PC-3 (cell line): ENCODE measurements at places on chromosomes 6 and 20.

GRCh38 chr6:5104667-5105066 is 19.5 kb downstream of the PPP1R3G start:
- DNase-seq: no peak

- peak; percentile 79 for DNase-seq
Measured at GRCh38 chr6:166726201-166726600, 99.2 kb upstream of the RPS6KA2 start.

GRCh38 chr6:150417899-150418826 is 49.4 kb downstream of the IYD start:
- peak; percentile 86 for DNase-seq

DNA sequence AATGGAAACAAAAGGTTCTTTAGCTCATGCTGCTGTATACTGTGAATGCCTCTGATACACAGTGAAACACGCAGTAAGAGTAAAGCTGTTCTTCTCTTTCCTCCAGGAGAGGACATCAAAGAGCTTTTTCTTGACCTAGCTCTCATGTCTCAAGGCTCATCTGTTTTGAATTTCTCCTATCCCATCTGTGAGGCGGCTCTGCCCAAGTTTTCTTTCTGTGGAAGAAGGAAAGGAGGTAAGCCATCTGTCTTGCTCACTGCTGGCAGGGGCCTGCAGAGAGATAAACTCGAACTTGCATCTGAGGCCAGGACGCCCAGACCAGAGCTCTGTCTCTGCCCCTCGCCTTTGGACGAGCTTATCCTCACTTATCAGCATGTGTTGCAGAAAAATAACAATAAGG is 37.7 kb downstream of the LY86 start:
- no peak for DNase-seq

GRCh38 chr6:83442752-83443151 is 11.9 kb upstream of the ME1 start:
- no peak for DNase-seq

DNA sequence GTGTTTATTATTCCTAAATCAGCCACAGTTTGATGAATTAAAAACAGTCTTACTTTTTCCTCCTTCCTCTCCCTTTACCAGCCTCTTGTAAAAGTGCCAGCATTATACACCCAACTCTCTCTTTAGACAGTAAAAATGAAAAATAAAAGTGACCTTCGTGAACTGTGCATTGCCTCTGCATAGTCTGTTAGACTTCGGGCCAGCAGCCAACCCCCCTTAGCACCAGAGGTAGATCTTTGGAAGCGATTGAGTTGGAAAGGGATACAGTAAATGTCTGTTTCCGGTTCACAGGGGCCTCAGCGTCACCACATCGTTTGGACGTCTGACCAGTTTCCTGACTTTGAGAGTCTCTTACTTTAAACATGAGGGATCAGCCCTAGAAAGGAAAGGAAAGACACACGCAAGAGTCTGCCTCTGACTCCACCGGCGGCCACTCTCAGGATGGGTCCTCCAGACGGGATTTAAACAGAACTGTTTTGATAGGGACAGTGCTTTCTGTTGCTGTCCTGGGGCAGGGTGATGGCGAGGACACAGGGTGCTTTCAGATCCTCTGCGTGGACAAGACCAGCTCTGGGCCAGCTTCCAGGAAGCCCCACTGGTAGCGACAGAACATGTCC is 206.6 kb upstream of the PREP start:
- DNase-seq: peak; percentile 71

GRCh38 chr6:39760226-39760952 is 31.8 kb upstream of the DAAM2 start:
- DNase-seq: no peak

- DNase-seq: no peak
Measured at GRCh38 chr6:166105341-166106075, 62.1 kb downstream of the TBXT start.

GRCh38 chr6:165886169-165886568 is 223.1 kb upstream of the PDE10A start:
- DNase-seq: no peak

GRCh38 chr6:123875784-123876183 is 72.1 kb downstream of the NKAIN2 start:
- no peak for DNase-seq

- no peak for DNase-seq
Measured at GRCh38 chr6:158566207-158566818, 6.4 kb downstream of the TMEM181 start.

DNA sequence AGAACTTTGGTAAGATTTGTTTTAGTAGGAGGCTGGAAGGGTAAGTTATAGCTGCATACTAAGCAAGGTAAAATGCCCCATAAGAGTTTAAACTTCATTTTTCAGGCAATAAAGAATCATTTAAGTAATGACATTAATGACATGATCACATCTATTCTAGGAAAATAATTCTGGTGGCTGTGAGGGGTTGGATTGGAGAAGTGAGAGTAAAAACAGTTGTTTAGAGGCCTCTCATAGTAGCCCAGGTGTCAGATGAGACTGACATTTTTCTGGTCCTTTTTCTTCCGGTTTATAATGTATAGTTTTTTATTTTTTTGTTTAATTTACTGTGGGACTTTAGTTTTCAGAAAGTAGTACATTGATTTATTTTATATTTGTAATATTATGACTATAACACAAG is 40.8 kb downstream of the ITCH start:
- no peak for DNase-seq

- no peak for DNase-seq
Measured at GRCh38 chr20:5789827-5790226, 39.6 kb downstream of the SHLD1 start.

- DNase-seq: no peak
Measured at GRCh38 chr20:51187261-51187660, 164.4 kb upstream of the KCNG1 start.

DNA sequence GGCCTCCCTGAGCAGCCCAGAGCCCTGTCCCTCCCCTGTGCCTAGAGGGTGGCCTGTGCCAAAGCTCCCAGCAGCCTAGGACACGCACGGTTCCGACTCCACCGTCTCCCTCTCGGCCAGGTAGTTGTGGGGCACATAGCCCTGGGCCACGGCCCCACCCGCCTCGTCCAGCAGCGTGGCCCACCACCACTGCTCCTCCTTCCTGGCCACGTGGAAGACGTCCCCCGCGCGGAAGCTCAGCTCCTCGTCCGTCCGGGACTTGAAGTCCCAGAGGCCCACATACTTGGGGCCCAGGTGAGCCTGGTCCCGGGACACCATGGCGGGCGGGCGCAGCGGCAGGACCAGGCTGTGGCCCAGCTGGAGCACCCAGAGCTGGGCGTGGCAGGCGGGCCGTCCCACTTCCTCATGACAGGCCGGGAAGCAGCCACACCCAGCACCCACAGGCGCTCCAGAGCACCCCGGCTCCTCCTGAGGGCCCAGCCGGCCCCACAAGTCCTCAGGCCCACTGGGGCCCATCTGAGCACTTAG is at the start of gene PTK6:
Gene PTK6, minus strand, starts transcription at position 380 of the 528 bp plus-strand sequence. Its CDS starts 62 bp downstream, at position 318.
- DNase-seq: peak; percentile 75

- no peak for DNase-seq
Measured at GRCh38 chr6:138432063-138432356, 28.0 kb downstream of the HEBP2 start.

GRCh38 chr6:113654396-113654795 is 202.7 kb upstream of the MARCKS start:
- peak; percentile 91 for DNase-seq

DNA sequence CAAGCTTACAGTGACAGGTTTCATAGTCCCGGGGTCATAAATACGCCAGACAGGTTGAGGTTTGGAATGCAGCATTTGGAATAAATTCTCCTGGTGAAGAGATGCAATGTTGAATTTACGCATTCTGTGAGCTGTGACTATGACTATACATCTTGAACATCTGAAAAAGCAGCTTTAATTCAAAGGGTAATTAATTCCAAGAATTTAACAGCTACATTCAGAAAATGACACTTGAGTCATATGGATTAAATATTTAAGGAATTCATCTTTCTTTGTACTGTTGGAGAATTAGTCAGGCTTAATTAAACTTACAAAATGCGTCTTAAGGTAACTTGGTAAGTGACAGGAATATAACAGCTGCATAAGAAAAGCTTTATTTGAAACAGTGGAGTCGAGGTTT is 74.7 kb downstream of the ESR1 start:
- DNase-seq: no peak

DNA sequence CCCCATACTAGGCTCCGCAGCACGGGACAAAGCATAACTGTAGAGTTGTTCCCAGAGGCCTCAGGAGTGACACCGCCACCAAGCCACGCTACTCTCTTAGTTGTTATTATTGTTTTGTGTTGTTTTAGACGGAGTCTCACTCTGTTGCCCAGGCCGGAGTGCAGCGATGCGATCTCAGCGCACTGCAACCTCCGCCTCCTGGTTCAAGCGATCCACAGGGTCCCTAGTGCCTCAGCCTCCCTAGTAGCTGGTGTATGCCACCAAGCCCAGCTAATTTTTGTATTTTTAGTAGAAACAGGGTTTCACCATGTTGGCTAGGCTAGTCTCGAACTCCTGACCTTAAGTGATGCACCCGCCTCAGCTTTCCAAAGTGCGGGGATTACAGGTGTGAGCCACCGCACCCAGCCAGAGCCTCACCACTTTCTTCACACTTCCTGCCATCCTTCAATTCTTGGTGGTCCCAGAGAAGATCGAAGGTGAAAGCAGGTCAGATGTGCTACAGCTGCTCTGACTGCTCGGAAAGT is 11.8 kb downstream of the RPL7L1 start:
- DNase-seq: no peak

DNA sequence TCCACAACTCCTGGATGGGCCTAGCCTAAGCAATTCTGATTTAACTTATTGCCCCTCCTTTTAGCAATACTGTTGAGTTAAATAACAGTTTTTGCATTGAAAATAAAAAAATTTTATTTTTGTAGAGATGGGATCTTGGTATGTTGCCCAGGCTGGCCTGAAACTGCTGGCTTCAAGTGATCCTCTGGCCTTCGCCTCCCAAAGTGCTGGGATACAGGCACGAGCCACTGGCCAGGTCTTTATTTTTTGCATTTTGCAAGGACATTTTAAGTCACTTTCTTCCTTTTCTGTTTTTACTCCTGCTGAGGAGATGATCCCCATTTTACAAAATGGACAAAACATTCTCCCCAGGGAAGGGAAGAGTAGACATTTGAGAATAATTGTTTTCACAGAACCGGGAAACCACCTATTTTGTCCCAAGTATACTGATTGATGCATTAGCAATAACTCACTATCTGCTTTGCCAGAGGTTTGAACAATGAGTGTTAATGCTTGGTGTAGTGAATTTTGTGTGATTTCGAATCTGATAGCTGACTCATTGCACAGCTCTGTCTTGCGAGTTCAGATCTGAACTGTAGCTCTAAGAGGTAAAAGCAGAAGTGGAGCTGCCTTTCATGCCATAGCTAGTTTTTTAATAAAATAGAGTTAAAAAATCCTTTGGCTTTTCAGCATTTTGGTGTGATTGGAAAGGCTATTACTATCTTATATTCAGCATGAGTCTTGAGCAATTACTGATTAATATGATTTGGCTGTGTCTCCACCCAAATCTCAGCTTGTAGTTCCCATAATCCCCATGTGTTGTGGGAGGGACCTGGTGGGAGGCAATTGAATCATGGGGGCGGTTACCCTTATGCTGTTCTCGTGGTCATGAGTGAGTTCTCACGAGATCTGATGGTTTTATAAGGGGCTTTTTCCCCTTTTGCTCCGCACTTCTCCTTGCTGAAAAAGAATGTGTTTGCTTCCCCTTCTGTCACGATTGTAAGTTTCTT is 20.9 kb downstream of the IGF2R start:
- DNase-seq: peak; percentile 26

DNA sequence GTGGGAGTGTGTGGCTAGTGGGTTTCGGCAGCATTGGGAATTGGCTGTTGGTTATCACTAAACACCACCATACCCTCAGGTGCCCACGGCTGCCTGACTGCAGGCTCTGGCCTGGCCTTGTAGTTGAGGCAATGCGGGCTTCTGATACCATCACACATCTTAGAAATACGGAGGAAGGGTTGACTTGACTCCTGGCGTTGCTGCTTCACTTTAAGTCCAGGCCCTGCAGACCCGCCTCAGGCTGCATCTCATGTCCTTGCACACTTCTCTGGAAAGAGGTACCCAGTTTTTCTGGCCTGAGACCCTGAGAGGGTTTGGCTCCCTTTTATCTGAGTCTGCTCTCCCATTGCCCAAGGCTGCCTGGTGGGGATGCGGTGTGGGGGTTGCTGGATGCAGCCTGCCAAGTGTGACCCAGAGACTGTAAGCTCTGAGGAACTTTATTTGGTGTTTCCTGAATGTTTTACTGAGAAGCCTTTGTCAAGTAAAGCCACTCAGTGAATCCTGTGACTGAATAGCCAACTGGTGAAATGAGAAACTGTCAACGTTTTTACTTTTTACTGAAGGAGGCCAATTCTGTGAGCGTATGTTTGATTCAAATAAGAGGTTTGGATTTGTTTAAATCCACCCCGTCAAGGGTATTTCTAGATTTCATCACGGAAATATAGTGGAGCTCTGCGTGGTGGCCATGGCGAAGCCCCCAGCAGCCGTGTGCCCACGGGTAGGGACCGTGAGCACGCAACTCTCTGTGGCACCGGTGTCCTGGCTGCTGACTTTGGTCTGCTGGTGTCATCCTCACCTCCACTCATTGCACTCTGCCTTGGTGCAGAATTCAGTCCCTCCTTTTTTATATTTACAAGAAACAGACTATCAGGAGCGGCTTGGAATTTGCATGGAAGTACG is 160.1 kb downstream of the DTNBP1 start:
- DNase-seq: no peak

DNA sequence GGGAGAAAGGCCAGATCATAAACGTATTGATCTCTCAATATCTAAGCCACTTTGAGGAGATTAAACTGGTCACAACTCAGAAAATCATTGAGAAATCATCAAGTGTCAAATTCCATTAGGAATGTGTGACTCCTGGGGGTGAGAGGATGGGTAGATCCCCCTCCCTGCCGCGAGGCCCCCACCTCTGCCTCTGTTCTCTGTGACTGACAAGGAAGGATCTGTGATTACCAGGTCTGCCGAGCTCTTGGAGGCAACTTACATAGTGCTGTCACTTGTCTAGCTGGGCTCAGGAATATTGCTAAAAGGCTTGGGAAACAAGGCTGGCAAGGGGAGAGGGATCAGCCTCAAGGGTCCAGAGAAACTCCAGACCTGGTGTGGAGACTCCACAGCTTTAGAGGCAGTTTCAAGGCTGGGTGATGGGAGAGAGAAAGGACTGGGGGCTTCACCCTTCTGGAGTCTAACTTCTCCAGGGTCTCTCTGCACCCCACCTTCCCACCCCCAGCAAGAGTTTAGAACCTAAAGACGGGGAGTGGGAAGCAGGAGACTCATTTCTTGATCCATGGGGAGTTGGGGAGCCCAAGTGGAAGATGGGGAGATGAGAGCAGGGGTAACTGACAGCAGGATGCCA is 11.6 kb upstream of the ARMC12 start:
- DNase-seq: no peak

- DNase-seq: no peak
Measured at GRCh38 chr6:90425161-90425641, 128.6 kb upstream of the BACH2 start.

DNA sequence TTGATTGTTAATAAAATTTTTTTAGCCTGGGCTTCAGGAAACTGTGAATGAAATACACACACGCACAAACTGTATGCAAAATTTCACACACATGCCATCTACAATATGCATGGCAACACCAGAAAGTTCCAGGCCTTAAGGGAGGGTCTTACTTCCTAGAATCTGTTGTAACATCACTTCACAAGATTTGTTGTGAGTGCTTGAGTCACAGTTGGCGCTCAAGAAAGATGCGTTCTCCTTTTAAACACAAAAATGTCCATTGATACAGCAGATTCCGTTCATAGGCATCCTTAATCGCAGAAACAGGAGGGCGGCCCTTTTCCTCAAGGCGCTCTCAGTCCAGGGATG is 485 bp upstream of the RTF2 start:
- no peak for DNase-seq
